Tongue (tissue), 3 donors: ENCODE measurements at places on chromosomes 6 and 20. TPM values are rescaled to one million over a fixed set of nuclear protein-coding genes. Genes with fewer than 3 reads are reported as not detected.

The FAXC gene
- total RNA-seq = 4.9 TPM

The MAVS gene
- 21.4 TPM for total RNA-seq

DNA sequence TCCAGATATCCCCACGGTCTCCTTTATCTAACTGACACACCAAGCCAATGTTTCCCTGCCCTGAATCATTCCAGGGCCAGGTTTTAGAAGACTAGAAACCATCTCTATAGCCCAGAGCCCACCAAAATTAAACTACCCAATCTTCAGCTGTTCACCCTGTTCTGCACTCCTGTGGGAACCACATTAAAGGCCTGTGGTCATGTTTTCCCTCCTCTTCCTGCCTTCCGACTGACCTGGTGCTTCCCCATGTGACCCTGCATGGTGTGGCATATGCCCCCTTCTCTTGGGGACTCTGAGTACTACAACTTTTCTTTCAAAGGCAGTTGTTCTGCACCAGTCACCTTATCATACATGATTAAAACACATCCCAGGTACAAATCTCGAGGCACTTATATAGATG is 155.0 kb downstream of the TMEM200A start:
- no peak for DNase-seq

GRCh38 chr20:21767739-21768223 is 62.3 kb downstream of the PAX1 start:
- peak; percentile 33 for DNase-seq

DNA sequence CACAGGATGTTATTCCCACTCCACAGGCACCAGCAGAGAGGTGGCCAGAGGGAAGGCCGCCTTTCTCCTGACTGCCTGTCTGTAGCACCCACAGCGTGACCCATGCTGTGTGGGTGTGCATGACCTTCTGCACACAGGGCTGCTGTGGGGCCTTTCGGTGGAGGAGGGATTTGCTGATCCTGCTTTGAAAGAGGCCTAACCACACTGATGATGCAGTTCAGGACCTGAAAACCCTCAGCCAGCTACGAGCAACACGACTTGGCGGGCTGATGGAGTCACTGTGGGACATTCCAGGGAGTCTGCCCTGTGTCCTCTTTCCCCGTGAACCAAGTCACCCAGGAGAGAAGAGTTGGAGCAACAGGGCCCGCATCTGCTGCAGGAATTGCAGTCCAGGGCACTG is 49.1 kb downstream of the SYTL3 start:
- no peak for DNase-seq

DNA sequence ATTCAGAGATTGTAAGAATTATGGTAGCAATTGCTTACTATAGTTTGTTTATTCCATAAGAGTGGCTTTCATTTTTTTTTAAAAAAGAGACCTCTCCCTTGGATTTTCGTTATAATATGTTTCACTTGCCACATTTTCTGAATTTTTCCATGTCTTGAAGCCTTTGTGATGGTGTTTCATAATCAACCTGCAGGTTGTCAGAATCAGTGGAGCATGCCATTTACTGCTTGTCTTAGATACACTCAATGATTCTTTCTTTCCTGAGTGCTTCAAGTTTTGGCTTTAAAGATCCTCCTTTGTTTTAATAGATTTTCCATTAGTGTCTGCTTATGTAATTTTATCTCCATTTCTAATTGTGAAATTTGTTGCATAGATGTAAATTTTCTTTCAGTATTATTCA is 31.2 kb downstream of the KCNQ5 start:
- DNase-seq = no peak

DNA sequence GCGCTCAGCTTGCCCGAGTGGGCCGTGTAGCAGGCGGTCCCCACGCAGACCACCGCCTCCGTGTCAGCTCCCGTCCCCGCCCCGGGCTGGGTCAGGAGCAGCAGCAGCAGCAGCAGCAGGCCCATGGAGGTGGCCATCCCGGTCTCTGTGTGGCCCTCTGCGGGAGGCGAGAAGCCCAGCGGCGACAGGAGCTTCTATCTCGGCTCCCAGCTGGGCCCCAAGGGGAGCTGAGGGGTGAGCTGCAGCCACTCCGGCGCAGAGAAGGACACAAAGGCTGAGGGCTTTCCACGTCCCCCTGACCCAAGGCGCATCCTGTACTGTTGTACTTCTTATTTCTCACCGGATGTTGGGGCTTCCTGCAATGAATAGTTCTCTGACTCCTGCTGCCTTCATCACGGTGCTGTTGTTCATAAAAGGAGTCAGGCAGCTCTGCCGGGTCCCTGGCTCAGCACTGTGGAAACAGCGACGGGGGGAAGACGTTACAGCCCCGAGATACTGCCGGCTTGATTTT is at the start of gene CD93:
Gene CD93 (minus strand): TSS at position 269 of the 511 bp plus-strand sequence. CDS start 132 bp downstream, at position 137.
- peak; percentile 47 for DNase-seq
